ENCODE measurements at places on chromosomes 5 and 9. TPM values are rescaled to one million over a fixed set of nuclear protein-coding genes. Genes with fewer than 3 reads are reported as not detected.
A peak's percentile ranks its signal among the peaks of the same experiment; 100 is the strongest.

LHX3 gene
- total RNA-seq = not detected

- DNase-seq = no peak
Observed at GRCh38 chr9:113955076-113955752, 79.1 kb downstream of the ZNF618 start.

CCDC69 gene
- 29.0 TPM for total RNA-seq

IFNA13 gene
- not detected for total RNA-seq

DNA sequence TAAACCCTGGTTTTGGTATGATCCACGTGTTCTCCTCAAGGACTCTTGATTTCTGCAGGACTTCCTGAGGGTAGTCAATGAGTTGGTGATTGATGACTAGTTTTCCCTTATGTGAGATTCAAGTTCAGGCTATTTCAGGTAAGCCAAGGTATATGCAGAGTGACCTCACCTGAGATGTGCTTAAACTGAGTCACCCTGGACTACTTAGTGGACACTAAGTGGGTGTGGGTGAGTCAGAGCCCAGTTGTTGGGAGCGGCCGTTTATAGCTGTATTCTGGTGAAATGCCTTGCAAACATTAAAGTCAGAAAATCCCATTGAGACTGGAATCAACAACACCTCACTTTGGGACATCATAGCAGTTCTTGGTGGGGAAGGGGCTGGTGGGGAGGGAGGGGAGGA is 62.9 kb downstream of the SLC28A3 start:
- no peak for DNase-seq

HTR1A gene
- not detected for total RNA-seq

- no peak for DNase-seq
Observed at GRCh38 chr5:14114615-14115251, 28.4 kb upstream of the TRIO start.

SIGMAR1 gene
- 58.4 TPM for total RNA-seq

- DNase-seq = no peak
Observed at GRCh38 chr9:22650946-22651345, 204.3 kb downstream of the DMRTA1 start.

- peak; percentile 55 for DNase-seq
Observed at GRCh38 chr9:114487607-114488300, 17.5 kb downstream of the WHRN start.

- no peak for DNase-seq
Observed at GRCh38 chr5:107470295-107470582, 200.5 kb downstream of the EFNA5 start.

DNA sequence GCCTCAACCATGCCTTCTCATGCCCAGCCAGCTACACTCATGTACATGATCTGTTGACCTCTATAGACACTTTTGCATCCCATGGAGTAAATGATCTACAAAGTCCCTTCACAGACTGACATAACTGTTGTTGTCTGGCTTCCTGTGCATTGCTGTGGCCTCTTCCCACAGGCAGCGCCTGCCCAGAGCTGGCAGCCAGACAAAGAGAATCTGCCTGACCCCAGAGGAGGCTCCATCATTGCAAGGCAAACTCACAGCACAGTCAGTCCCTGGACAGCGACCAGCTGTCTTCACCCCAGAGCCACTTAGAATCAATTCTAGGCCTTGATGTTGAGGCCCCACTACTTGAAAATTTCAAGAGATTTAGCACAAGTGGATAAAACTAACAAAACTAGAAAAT is 65.5 kb downstream of the INSYN2B start:
- DNase-seq = no peak

CDX1 gene
- 323 TPM for total RNA-seq

SLC36A3 gene
- not detected for total RNA-seq

DNA sequence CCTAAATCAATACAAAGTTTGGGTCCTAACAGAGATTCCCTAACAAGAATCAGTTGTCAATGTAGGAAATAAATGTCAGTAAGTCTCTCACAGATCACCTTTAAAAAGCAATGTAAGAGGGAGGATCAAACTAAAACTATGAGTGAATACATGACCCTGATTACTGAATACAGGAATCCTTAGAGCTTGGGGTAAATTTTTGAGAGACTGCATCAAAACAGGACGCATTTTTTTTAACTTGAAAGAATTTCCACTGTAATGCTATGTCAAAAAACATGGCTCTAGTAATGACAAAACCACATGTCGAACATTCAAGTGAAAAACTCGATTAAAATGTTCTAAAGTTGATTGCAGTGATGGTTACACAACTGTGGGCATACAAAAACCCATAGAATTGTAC is 21.9 kb downstream of the ZDHHC21 start:
- DNase-seq = no peak

- DNase-seq = no peak
Observed at GRCh38 chr5:8340739-8341344, 471.9 kb downstream of the MTRR start.

PCDHGA5 gene
- total RNA-seq = 1.5 TPM

DNA sequence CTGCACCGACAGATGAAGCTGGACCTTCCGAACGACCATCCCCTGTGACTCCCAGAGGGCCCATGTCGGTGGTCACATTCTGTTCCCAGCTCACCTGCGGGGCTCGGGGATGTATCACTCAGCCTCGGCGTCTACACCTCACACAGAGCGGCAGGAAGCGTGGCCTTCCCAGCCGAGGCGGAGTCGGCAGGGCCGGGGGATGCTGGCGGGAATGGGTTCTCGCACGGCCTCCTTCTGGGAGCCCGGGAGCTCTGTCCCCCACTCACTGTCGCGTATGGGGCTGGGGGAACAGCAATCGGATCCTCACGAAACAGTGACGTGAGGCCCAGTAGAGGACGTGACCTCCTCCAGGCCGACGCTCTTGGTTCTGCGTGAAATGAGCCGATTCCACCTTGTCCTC is 20.4 kb downstream of the NACC2 start:
- DNase-seq = no peak

DAB2 gene
- 38.5 TPM for total RNA-seq

- no peak for DNase-seq
Observed at GRCh38 chr5:93163010-93163663, 417.9 kb downstream of the NR2F1-AS1 start.

SNCAIP gene
- 0.95 TPM for total RNA-seq

PTPN3 gene
- 27.7 TPM for total RNA-seq

- DNase-seq = no peak
Observed at GRCh38 chr9:105188746-105189145, 55.7 kb upstream of the SLC44A1 start.

- DNase-seq = peak; percentile 14
Observed at GRCh38 chr5:124371111-124371706, 375.2 kb downstream of the ZNF608 start.

DNA sequence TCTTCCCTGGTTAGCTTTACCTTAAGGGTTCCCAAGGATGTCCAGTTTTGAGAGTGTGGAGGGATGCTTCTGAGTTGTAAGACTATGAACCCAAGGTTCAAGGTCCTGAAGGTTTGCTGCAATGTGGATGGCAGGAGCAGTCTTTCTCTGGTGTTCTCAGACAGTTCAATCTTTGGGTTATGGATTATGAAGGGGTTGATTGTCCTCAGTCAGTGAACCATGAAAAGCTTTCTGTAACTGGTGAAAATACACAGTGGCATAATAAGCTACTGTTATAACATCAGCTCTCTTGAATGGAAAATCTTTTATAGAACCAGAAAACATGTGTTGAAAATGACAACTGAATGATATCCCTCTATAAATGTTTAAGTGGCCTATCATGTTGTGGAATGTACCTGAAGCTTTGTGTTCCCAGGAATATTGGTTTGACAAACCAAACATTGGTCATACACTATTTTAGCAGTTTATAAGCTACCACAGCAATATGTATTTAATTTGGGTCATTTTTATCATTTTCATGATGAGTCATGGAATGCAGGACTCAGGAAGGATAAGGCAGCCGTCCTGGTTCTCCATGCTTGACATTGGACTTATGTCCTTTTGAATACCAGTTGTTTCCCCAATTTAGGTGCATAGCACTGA is 1041.8 kb upstream of the ARRDC3 start:
- no peak for DNase-seq

All from left colon (tissue), 2 donors.